ENCODE measurements at places on chromosomes 2 and 18. TPM values are rescaled to one million over a fixed set of nuclear protein-coding genes. Genes with fewer than 3 reads are reported as not detected.

Gene CTAGE1
- polyA plus RNA-seq, result 0.06 TPM

Gene HRH4
- polyA plus RNA-seq, result not detected

Gene ZBTB14
- polyA plus RNA-seq, result 8.3 TPM

Gene GMCL1
- polyA plus RNA-seq, result 14.5 TPM

GRCh38 chr2:45263147-45263546, 253.9 kb upstream of the SIX2 start:
- H3K27ac ChIP-seq, result no peak overlapping the region
- no peaks in the 10 kb centered on the region for H3K27me3 ChIP-seq
- DNase-seq, result no peak
- no peaks in the 10 kb centered on the region for H3K4me1 ChIP-seq
- H3K4me3 ChIP-seq, result no peak overlapping the region

DNA sequence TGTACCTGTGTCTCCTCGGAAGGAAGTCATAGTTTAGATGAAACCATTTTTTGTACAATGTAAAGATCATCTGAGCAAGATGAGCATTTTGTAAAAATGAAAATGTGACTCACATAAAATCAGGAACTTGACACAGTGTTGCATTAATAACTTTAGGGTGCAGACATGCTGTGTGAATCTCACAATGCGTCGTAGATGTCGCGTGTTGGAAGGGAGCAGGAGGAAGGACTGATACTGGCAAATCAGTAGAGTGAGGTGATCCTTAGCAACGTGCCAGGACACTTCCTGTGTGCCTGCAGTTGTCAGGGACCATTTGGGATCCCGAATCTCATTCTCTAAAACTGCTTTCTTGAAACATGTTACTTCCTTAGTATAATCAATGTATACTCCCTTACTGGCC, 103.1 kb downstream of the SH3BP4 start:
- no peaks in the 10 kb centered on the region for H3K27me3 ChIP-seq
- DNase-seq, result no peak
- H3K36me3 ChIP-seq, result peaks cover 44% of the 10 kb centered on the region

- H3K4me1 ChIP-seq, result peaks cover 12% of the 10 kb centered on the region
- no peaks in the 10 kb centered on the region for H3K36me3 ChIP-seq
- DNase-seq, result no peak
- H3K4me3 ChIP-seq, result no peak overlapping the region
- H3K27me3 ChIP-seq, result no peaks in the 10 kb centered on the region
- peak overlapping the region; percentile 38 for H3K27ac ChIP-seq
Observed at GRCh38 chr2:23618265-23618664, 233.3 kb downstream of the KLHL29 start.

- DNase-seq, result peak; percentile 77
- H3K4me1 ChIP-seq, result peaks cover 19% of the 10 kb centered on the region
- H3K4me3 ChIP-seq, result peak overlapping the region; percentile 67
- peak overlapping the region; percentile 51 for H3K27ac ChIP-seq
- no peaks in the 10 kb centered on the region for H3K27me3 ChIP-seq
Observed at GRCh38 chr2:61670591-61671501, 132.7 kb upstream of the XPO1 start.

DNA sequence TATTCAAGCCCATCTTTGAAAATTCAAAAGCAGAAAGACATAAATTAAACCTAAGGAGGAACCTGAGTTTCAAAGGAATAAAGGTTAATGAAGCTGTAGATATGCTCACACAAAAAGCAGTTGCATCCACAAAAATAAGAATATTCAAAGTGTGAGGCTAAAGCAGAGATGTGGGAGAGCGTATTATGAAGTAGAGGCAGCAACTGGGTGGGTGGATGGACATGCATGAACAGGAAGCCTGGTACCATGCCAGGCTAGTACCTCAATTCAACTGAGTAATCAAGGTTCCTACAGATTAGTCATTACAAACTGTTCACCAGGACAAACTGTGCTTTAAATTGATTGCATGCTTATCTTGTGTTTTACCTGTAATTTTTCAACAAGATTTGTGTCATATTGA, 330.0 kb upstream of the PKDCC start:
- no peak overlapping the region for H3K4me3 ChIP-seq
- no peak overlapping the region for H3K27ac ChIP-seq
- no peaks in the 10 kb centered on the region for H3K4me1 ChIP-seq
- no peaks in the 10 kb centered on the region for H3K36me3 ChIP-seq
- H3K27me3 ChIP-seq, result no peaks in the 10 kb centered on the region

DNA sequence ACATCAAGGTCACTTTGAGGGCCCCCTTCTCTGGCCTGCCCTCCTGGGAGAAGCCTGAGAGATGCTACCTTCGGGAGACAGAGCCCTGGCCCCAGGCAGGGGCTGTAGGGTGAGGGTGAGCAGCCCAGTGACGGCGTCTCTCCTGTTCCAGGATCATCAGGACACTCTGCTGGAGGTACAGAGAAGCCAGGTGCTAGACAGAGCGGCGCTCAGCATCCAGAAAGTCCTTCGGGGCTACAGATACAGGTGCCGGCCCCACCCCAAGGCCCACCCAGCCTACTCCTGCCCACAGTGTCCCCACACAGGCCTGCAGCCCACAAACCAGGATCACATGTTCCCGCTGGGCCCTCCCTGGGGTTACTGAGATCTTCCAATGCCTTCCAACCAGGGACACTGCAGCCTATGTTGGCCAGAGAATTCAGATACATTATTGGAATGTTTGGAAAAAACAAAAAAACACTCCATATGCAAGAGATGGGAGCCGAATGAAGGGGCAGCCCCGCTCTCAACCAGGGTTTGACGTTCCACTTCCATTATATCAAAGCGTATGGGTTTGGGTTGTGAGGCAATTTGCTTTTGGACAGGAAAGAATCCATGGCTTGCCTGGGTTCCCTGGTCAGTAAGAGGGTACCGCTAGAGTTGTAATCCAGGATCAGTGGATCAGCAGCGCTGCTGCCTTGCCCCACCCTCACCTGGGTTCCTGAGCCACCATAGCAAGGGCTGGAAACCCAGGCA, 49.5 kb upstream of the GPR17 start:
- H3K4me3 ChIP-seq, result no peak overlapping the region
- H3K36me3 ChIP-seq, result no peaks in the 10 kb centered on the region
- DNase-seq, result no peak
- no peaks in the 10 kb centered on the region for H3K27me3 ChIP-seq
- no peak overlapping the region for H3K27ac ChIP-seq
- peaks cover 16% of the 10 kb centered on the region for H3K4me1 ChIP-seq

DNA sequence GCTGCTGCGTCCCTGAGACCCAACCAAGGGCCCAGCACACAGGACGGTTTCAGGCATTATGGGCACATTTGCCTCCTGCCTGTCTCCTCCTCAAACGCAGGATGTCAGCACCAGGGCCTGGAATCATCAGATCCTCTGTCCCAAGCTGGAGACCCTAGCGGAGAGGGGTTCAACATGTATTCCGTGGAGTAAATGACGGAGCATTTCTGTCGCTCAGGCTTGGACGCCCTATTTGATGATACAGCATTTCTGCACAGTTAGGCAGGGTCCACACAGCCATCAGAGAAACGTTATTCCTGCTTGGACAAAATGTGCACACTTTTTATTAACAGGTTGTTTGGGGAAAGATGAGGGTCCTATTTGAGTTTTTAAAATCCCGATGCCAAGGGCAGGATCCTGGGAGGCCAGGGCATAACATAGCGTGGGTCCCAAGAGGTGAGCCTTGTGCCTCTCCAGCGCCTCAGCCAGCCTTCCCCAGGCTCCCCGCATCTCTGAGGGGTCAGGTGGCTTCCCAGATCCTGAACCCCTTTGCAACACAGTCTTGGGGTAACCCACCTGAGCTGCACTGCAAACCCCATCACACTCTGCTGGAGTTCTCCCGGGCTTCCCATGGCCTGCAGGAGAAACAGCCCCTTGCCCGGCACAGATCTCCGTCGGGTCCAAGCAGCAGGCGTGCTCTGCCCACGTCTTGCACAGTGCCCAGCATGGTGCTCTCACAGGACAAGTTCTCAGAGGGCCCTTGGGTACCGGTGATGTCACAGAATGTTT, 319.7 kb upstream of the MYT1L start:
- H3K4me3 ChIP-seq, result no peak overlapping the region
- H3K27me3 ChIP-seq, result no peaks in the 10 kb centered on the region
- H3K36me3 ChIP-seq, result no peaks in the 10 kb centered on the region
- H3K27ac ChIP-seq, result no peak overlapping the region
- no peaks in the 10 kb centered on the region for H3K4me1 ChIP-seq

DNA sequence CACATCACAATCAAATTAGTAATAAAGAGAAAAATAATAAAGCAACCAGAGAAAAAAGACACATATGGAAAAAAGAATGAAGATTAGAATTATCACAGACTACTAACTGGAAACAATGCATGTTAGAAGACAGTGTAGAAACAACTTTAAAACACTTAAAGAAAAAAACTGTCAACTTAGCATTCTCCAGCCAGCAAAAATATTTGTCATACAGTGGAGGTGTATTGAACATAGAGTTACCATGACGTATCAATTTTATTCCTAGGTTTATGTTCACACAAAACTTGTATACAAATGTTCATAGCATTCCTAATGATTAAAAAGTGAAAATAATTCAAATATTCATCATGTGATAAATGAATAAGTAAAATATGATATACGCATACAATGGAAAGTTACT, 61.5 kb upstream of the ADAM23 start:
- H3K27me3 ChIP-seq, result no peaks in the 10 kb centered on the region
- DNase-seq, result no peak
- H3K4me3 ChIP-seq, result no peak overlapping the region
- H3K4me1 ChIP-seq, result no peaks in the 10 kb centered on the region

Measured in GM23248 (cell line).